ENCODE measurements at places on chromosomes 4 and X.

DNA sequence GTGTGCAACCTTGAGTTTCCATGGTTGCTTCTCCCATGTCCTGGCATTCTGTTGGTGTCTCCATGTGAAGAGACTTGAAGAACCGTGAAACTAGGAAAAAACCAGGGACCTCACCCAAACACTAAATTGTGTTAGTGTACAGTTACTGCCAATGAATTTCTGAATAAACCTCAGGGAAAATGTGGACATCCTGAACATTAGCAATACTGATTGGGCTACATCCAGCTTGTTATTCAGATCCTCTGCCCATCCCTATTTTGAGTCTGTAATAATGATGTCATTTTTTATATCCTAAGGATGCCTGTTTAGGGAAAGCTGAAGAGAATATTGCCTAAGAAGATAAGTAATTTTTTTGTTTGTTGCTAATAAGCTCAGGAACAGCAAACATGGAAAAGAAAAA is 262.7 kb downstream of the TMA16 start:
- no peak for DNase-seq

DNA sequence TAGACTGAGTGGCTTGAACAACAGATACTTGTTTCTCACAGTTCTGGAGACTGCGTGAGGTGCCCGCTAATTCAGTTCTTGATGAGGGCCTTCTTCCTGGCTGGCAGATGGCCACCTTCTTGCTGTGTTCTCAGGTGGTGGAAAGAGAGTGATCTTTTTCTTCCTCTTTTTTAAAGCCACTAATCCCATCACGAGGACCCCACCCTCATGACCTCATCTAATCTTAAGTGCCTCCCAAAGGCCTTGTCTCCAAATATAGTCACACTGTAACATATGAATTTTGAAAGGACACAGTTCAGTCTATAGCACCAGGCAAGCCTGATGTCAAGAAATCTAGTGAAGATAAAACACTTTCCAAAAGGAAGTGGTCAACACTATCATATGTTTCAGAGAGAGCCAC is 12.4 kb downstream of the VAMP7 start:
- no peak for DNase-seq

DNA sequence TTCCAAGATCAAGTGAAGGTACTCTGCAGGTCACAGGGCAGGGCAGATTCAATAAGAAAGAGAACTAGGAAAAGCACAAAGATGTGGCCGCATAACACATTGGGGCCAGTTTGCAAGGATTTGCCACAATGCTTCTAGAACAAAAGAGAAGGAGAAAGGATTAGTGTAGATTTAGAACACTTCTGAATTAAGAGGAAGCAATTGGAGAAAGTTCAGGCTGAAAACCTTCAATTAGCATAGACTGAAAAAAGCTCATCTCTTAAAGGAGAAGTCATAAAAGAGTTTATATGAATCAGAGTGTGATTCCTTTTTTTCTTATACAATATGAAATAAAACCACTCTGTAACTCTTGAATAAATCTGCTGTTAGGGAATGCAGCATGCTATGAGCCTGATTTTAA is 215.6 kb upstream of the FAT1 start:
- DNase-seq = no peak

DNA sequence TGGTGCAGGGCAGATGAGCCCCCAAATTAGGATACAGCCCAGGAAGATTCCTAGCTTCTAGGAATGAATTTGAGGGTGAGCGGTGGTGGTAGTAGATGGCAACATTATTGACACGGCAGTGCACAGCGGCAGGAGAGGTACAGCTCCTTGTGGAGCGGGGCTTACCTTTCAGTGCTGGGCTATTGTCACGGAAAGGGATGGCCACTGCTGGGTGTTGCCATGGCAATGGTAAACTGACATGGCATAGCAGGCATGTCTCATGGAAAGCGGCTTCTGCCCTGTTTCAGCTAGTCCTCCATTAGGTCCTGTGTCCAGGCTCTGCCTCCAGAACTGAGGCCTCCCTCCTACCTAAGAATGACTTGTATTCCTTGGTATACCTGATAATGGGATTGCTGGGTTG is 81.8 kb upstream of the WDR1 start:
- no peak for DNase-seq

- DNase-seq = no peak
These were observed 329.4 kb upstream of the AGA start for GRCh38 chr4:177771645-177772044.

- DNase-seq = peak; percentile 21
These were observed at the start of gene TRIML2 for GRCh38 chr4:188109157-188109755. TRIML2 (minus strand) TSS chr4:188109603; CDS start chr4:188105368, 4,235 bp downstream.

DNA sequence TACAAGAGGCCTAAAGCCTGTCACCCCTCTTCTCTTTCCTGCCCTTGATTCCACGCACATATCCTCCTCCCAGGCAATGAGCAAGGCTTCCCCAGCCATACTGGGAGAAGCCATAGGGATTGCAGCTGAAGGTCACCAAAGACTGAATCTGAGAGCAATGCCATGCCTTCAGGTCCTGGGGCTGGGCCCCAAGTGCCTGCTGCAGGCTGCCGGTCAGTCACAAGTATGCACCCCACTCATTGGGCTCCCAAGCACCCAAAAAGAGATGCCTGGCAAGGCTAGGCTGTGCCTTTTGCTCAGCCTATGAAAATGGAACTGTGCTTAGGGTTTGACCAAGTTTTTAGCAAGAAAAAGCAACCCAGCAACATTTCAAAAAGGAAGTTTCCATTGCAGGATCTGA is 210.6 kb upstream of the MAMLD1 start:
- DNase-seq = no peak

- no peak for DNase-seq
These were observed 40.2 kb downstream of the STX18 start for GRCh38 chr4:4501679-4502078.

DNA sequence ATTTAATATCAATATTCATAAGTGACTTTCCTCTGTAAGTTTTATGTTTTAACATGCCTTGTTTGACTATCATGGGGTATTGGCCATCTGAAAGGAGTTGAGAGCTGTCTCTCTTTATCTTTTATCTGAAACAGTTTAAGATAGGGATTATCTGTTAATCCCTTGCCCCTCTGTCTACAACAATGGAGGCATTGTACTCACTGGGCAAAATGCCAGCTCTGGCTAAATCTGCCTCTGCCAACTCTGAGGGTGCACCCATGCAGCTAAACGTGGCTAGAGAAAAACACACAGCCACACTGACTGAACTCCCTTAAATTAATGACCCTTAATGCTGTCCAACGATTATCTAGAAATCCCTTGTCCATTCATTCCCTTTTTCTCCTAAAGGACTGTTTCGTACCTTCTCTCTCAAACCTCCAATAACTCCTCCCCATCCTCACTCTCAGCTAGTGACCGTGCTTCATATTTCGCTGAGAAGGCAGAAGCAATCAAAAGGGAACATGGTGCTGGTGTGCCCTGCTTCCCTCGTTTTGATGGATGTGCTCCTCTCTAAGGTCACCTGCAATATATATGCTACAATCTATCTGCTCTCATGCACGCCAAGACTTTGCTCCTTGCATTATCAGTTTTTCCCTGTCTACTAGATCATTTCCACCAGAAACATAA is 10.3 kb downstream of the PHKA2 start:
- no peak for DNase-seq

DNA sequence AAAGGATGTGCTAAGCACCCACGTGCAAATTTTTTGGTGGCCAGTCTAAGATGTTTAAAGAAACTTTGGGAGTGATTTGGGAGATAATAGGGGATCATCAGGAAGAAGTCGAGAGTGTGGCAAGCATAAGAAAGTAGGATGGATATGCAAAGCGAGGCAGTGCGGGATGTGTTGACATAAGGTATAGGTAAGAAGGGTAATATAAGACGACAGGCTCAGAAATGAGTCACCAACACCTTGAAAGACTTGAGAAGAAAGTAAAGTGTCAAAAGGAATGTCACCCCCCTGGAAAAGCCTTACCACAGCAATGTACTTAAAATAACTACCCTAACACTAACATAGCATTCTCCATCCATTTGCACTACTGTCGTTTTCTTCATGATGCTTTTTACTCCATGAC is 69.8 kb upstream of the BMP2K start:
- no peak for DNase-seq

DNA sequence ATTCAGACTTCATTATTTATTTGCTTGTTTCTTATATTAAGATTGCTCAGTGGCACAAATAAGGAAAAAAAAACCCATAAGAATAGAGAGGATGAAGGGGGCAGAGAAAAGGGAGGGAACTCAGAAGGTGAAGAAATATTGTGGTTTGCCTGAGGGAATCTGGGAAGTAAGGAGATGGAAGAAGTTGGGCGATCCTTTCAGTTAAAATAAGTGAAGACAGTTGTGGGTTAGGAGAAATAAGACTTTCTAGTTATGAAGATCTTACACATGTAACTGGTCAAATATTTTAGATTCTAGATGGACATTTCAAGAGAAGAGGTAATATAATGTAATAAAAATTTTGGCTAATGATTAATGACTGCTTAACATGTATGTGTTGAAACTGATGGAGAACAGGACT is 138.7 kb upstream of the LIMCH1 start:
- peak; percentile 44 for DNase-seq

GRCh38 chr4:43776371-43776770 is 672.2 kb downstream of the KCTD8 start:
- peak; percentile 0 for DNase-seq

DNA sequence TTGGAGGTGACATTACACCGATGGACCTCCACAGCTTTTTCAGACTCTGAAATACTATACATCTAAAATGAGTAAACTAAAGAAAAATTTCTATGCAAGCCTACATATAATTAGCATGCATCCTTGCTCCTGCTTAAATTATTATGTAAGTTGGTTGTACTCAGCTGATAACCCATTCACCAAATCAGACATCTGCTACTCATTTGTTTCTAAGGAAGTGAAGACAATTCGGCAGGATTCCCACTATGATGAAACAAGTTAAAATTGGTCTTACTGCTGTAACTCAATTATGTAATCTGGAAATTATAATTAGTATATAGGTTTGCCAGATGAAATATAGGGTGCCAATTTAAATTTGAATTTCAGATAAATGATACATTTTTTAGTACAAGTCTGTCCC is 59.5 kb upstream of the FGF13 start:
- no peak for DNase-seq

DNA sequence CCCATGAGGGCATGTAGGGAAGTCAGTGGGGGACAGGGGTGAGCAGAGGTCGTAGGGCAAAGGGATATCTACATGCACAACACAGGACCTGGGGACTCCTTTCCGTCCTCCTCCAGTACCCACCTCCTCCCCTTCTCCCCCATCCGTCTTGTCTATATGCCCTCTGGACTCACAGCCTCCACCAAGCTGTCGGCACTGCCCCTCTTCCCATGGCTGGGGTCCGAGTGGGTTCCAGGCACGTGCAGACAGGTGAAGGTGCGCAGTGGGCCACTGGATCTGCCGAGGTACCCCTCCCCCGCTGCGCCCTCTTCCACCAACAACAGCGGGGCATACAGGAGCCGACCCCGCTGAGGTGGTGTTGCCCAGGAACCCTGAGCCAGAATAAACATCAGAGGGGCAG is 5.5 kb upstream of the SYP start:
- no peak for DNase-seq

GRCh38 chrX:133362538-133362937 is 52.8 kb downstream of the GPC4 start:
- DNase-seq = no peak

DNA sequence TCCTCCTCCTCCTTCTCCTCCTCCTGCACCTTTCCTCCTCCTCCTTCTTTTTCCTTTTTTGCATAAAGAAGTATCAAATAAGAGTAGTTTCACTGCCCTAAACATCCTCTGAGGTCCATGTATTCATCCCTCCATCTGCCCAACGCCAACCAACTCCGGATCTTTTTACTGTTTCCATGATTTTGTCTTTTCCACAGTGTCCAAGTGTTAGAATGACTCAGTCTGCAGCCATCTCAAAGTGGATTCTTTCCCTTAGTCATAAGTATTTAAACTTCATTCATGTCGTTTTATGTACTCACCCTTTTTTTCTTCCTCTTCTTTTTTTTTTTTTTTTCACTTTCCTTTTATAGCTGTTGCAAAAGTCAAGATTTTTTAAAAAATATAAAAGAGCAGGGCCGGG is 12.9 kb downstream of the CSF2RA start:
- DNase-seq = peak; percentile 69

GRCh38 chr4:93688978-93689377 is 139.6 kb upstream of the ATOH1 start:
- DNase-seq = no peak

GRCh38 chr4:53321151-53321983 is 44.5 kb downstream of the SCFD2 start:
- DNase-seq = peak; percentile 87

DNA sequence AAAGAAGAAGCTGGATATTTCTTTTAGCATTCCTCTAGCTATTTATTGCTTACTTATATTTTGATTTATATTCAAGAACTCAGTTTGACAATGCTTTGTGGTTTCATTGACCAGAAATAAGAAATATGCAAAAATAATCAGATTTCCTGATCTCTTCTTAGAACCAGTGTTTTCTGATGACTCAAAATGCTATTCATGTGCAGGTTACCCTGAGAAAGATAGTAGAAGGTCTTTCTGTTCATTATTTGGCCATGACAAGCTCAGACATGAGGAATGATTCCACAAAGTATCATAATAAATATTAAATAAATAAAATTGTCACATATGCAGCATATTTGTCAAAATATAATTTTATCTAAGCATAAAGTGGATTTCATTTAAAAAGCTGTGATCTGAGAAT is 24.1 kb downstream of the ADH7 start:
- no peak for DNase-seq

DNA sequence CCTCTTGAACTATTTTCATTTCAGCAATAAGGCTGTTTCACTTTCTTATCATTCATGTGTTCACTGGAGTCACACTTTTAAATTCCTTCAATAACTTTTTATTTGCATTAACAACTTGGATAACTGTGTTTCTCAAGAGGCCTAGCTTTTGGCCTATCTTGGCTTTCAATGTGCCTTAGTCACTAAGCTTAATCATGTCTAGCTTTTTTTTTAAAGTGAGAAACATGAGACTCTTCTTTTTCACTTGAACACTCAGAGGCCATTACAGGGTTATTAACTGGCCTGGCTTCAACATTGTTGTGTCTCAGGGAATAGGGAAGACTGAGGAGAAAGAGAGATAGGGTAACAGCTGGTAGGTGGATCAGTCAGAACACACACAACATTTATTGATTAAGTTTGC is 64.0 kb upstream of the VCX2 start:
- peak; percentile 18 for DNase-seq

- peak; percentile 10 for DNase-seq
These were observed 18.7 kb downstream of the FAM184B start for GRCh38 chr4:17762726-17763125.

DNA sequence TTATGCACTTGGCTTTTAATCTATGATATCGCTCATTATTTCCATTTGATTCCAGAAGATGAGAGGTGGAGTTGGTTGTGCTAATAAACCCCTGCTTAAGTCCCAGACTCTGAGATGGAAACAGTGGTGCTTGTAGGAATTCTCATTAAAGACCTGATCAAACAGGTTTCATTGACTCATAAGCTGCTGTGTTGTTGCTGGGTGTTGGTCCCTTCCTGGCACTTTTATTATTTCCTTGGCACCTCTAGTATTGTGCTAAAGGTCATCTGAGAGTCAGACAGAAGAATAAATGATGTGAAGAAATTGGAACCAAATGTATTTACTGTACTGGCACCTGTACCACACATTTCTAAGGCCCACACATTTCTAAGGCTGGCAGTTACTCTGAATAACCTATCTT is 544.7 kb upstream of the NR3C2 start:
- DNase-seq = no peak

GRCh38 chr4:138775890-138776289 is 239.7 kb upstream of the NOCT start:
- no peak for DNase-seq
